Esophagus mucosa (tissue), 1 donor: ENCODE measurements at places on chromosomes 12 and 14.
A peak's percentile ranks its signal among the peaks of the same experiment; 100 is the strongest.

- no peak for ATAC-seq
Observed at GRCh38 chr14:38994731-38995130, 108.3 kb downstream of the SEC23A start.

DNA sequence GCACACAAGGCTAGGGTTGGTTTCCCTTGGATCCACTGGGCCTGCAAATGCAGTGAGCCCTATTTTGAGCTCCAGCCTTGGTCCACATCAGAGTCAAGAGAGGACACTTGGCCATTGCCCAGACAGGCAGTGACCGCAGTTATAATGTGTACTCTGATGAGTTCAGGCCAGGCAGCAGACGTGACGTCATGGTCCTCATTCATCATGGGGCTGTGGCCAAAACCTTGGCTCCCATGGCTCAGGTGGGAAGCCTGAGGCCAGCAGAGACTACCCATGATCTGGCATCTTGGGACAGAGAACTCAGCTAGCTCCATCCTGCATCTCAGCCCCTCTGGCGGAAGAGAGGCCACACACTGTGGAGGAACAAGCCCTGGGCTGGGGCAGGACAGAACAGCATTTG is 16.4 kb downstream of the TMEM63C start:
- no peak for ATAC-seq

- no peak for ATAC-seq
Observed at GRCh38 chr14:71985538-71986189, 53.4 kb downstream of the RGS6 start.

DNA sequence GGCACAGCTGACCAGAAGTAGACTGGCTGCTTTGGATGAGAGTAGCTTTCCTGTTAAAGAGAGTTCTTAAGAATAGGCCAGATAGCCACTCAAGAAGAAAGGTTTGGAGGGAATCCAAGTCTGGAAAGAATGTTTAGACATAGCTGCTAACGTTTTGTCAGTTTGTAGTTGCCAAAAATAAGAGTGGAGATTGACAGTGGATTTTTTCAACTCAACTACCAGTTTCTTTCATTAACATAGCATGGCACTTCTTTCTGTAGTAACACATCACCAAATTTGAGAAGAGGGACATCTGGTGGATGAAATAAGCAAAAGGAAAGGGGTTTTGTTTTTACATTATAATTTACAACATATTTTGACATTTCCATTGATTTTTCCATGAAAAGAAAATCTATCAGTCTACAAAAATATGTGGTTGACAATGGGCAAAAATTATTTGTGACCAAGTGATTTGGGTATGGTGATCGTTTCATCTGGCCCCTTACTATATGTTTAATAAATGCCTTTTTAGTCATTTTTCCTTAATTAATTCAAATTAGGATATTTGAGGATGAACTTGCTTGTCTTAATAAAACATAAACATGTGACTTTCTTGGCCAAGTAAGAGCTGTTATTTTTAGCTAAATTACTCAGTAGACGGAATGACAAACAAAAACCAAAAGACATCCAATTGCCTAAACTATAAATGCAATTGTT is 71.1 kb downstream of the PTPRR start:
- ATAC-seq = no peak

DNA sequence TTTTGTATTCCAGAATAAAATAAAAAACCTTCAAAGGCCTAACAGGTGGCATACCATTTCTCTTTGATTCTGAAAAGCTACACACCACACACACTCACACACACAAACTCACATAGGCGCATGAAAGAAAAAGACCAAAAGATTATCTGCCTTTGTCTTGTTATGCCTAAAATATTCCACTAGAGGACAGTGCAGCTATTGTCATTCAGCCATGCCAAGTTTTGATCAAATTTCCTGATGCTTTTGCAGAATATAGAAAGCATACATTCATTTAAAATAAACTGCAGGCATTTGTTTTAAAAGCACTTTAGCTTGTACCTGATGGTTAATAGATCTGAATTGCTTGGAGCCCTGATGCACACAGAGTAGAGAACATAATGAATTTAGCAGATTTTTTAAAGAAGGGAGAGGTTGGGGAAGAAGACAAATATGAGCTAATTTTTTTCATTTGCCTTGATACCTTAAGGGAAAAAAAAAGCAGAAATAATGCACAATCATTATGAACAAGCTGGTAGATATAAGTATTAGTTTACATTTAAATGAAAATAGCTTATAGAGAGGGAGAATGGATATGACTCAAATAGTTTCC is 1766.9 kb upstream of the SEL1L start:
- ATAC-seq = peak; percentile 44
